ENCODE measurements at places on chromosomes 16 and 17. TPM values are rescaled to one million over a fixed set of nuclear protein-coding genes. Genes with fewer than 3 reads are reported as not detected.
A peak's percentile ranks its signal among the peaks of the same experiment; 100 is the strongest.

DNA sequence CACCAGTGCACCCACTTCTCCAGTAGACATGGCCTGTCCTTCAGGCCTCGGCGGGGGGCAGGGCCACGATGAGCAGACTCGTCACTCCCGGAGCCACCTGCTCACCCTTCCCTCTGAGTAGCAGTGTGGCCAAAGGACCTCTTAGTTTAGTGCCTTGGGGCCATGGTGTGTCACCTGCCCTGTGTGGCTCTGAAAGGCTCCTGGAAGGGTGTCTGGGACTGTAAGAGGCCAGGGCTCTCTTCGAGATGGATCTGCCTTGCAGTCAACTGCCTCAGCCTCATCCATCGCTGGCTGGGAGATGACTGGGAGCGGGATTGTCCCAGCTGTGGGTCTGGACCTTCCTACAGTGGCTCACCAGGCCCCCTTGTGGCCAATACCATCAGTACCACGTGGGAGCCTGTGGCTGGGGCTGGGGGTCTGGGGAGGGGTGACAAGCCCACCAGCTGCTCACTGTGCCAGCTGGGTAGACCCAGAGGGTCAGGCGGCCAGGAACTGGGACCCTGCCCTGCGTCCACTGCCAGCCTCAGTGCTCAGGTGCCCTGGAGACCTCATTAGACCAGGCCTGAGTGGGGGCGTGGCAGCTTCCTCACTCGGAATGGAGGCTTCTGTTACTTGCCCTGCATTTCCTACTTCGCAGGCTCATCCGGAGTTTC lies 133.4 kb downstream of the OR1D5 start:
- DNase-seq: peak; percentile 68

DNA sequence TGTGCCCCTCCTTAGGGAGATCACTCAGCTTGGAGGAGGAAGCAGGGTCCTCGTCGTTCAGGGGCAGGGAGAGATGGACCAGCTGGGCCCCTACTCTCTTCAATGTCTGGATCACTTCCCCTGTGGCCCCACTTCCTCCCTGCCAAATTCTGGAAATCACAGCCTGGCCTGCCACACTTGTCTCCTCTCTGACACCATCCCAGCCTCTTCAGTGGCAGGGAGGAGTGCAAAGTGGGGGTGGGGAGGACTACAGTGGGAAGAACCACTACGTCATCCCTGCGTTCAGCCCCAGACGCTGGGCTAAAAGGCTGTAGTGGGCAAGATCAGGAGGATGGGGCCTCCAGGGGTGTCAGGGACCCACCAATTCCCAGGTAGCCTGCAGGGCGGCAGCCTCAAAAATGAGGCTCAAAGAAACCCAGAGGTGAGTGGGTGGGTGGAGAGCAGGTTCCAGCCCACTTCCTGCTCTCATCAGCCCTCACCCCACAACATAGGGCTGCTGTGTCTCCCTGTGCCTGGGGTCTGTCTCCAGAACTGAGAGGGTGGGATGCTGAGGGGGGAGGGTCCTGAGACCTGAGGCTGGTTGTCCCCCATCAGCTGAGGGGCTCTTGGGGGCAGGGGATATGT lies 25.0 kb upstream of the TAC4 start:
- no peak for DNase-seq

The PRSS27 gene
- 0.15 TPM for total RNA-seq

The TMEM256 gene
- total RNA-seq: 101 TPM

DNA sequence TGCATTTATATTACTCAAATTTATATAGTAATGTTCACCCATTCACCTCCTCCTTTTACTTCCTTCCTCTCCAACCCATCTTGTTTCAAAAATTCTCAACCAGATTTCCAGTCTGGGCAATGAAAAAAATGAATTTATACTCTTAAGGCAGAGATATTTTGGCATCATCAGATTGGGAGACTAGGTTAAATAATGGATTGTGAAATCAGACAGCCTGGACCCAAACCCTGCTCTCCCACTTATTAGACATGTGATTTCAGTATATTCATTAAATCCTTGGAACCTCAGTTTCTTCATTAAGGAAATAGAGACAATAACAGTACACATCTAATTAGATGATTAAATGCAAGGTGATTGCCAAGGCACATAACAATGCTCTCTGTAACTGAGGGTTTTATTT lies 7.8 kb downstream of the ACSM1 start:
- no peak for DNase-seq

GRCh38 chr17:156946-157345 lies 19.6 kb downstream of the SCGB1C2 start:
- DNase-seq: no peak

DNA sequence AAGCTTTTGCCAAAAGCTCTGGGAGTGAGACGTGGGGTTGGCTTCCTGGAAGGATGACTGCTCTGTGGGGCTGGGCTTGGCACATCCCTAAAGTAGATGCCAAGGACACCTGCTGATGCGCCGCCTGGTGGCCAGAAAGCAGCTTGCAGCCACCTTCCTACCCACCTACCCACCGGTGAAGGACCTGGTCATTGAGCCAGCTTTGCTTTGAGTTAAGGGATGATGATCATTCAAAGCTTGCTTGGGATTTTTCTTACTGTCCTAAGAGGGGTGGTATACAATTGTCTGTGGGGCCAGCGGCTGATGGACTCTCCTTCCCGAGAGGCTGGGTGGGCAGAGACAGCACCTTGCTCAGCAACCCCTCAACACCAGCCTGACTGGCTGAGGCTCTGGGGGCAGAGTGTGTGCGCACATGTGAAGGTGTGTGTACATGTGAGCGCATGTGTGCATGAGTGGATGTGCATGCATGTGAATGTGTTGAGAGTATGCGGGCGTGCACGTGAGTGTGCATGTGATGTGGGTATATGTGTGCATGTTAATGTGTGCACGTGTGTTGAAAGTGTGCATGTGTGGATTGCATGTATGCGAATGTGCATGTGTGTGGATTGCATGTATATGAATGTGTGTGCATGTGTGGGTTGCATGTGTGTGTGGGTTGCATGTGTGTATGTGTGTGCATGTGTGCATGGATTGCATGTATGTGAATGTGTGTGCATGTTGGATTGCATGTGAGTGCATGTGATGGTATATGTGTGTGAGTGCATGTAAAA lies 18.6 kb downstream of the C1QTNF1 start:
- peak; percentile 86 for DNase-seq

DNA sequence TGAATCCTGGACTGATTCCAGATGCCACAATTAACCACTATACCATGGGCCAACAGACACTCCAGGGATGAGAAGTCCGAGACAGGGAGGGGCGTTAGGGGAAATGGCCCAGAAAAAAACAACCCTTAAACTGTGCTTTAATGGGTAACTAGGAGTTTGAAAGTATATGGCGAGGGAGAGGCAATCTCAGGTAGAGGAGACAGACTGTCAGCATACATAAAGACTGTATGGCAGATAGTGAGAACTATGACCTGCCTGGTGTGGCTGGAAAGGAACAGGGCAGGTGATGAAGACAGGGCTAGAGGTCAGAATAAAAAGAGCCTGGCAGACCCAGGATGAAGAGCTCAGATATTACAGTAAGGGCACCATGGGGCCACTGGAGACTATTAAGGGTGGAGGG lies 8.1 kb downstream of the ZZEF1 start:
- peak; percentile 44 for DNase-seq

GRCh38 chr17:65807361-65807760 lies 245.9 kb upstream of the AXIN2 start:
- no peak for DNase-seq

The PRRT2 gene
- 1.7 TPM for total RNA-seq

DNA sequence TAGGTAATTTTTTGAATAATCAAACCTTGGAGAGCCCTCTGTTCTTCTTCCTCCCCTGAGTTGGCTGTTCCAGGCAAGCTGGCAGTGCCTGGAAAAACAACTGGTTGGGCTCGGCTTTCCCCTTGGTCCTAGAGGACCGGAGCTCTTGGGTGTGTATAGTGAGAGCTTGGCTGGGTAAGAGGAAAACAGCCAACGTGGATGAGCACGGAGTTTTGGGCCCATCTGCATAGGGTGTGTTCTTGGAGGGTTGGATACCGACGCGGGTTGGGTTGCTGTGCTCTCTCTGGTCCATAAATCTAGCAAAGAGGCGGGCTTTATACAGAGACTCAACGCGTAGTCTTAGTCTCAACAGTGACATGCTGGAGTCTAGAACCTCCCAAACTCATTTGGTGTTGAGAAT lies 23.2 kb downstream of the ITGB3 start:
- peak; percentile 46 for DNase-seq

- peak; percentile 29 for DNase-seq
These were observed 1.1 kb upstream of the BRCA1 start for GRCh38 chr17:43125967-43126910.

- no peak for DNase-seq
These were observed 4.2 kb downstream of the MFAP4 start for GRCh38 chr17:19382531-19383444.

GRCh38 chr16:86877835-86878234 lies 299.5 kb downstream of the FOXL1 start:
- DNase-seq: no peak

GRCh38 chr17:8066841-8067775 lies 20.4 kb downstream of the ALOX12B start:
- DNase-seq: peak; percentile 24

DNA sequence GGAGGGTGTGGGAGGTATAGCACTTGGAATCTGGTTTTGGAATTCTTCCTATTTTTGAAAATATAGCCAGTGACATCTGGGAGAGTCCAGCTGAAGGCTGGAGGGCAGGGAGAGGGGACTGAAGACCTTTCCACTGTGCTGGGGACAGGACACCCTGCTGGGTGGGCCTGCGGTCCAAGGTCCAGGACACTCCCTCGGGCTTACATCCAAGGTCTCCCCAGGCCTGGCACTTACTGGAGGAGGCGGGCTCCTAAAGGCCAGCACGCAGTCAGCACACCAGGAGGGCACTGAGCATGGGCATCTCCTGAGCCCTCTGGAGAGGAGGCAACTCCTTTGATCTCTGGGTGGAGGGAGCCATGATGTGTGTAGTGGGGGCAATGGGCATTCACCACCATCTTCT lies 35.5 kb upstream of the ETV4 start:
- peak; percentile 63 for DNase-seq

The SRL gene
- total RNA-seq: 0.49 TPM

- no peak for DNase-seq
These were observed 29.6 kb downstream of the XPO6 start for GRCh38 chr16:28182183-28182582.

GRCh38 chr16:58019866-58020538 lies 5.6 kb upstream of the MMP15 start:
- no peak for DNase-seq

DNA sequence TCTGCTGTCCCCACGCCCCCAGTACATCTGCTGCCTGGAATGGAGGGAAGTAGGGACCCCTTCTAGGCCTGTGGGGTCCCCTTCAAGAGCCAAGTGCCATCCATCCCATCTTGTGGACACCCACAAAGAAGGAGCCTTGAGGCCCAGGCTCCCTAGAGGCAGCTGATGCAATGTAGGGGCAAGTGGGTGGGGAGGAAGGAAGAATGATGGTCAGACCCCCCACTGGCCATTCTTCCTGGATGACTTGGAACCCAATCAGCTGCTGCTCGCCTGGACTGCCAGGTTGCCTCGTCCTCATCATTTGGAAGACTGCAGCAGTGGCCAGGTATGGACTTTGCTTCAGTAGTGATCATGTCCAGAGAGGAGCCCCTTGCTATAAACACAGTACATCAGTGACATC lies 48.9 kb downstream of the SMPD3 start:
- DNase-seq: no peak

The C17orf50 gene
- total RNA-seq: not detected

The KRT32 gene
- not detected for total RNA-seq

DNA sequence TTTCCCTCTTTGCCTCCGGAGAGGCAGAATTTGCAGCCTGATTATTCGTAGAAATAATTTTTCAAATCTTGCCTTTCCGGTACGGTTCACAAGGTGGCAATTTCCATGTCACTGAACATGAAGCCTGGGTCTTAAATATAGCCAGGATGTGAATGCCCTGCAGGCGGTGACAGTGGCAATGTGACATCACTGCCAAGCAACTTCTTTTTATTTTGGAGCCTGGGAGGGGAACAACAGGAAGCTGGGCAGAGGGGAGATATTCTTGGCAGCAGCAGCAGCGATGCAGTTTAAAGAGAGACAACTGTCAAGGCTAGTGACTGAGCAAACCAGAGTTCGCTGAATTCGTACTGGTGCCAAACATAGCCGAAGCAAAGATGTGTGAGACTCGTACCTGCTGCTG lies 171.1 kb downstream of the SNX29 start:
- no peak for DNase-seq

DNA sequence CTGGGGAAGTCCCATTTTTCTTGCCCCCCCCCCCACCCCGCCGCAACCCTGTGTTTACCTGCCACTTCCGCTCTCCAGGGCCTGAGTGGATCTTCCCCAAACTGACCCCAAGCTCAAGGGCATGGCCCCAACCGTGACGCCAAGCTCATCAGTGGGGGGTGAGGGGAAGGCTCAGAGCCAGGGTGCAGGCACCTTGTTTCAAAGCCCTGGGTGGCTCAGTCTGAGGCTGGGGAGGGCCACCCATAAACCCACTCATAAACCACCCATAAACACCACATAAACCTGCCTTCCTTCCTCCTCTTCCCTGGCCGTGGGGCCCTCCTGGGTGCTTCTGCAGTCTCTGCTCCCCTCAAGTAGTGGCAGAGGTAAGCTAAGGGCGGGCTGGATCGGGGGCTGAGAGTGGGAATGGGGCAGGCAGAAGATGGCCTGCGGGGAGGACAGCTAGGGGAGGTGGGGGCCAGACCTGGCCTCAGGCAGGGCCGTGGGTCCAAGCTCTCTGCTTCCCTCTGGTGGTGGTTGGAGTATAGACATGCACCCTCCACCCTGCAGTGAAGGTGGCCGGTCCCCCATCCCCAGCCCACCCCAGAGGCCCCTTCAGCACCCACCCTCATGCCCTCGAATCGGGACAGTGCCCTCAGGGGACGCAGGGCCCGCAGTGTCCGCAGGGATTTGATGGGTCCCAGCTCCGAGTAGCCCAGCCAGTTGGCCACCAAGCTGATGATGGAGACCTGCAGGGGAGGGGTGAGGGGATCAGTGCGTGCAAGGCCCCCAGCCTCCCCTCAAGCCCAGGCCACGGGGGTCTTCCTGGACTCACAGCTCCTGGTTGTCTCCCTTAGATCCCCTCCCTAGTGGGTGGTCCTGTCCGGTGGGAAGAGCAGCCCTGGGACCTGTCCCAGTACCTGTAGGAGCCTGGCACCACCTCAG lies 14.6 kb upstream of the CD79B start:
- peak; percentile 57 for DNase-seq

Data from colonic mucosa (tissue), 4 donors.